GM13976 (cell line): ENCODE measurements at places on chromosomes 7 and 10.

- DNase-seq = no peak
Observed at GRCh38 chr7:47226696-47227095, 355.2 kb downstream of the TNS3 start.

DNA sequence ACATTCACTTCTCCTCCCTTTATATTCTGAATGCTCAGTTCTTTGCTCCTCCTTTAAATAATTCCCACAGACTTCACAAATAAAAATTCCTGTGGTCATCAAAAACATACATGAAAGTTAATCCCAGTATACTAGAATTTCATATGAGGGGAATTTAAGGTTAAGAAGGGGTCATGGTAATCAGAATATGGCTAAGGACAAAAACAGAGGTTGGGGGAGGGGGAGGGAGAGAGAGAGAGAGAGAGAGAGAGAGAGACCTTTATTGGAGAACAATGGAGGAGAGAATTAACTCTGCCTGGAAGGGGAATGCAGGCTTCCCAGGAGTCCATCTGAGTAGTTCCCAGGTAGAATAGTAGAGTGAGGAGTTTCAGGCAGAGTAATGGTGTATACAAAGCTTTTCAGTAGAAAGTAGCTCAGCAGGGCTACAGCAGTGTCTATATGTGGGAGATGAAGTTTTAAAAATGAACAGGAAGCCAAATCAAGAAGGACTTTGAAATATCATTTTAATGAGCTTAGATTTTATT lies 5.2 kb upstream of the CUBN start:
- DNase-seq = no peak

- no peak for DNase-seq
Observed at GRCh38 chr10:22333167-22333974, 11.9 kb upstream of the SPAG6 start.

DNA sequence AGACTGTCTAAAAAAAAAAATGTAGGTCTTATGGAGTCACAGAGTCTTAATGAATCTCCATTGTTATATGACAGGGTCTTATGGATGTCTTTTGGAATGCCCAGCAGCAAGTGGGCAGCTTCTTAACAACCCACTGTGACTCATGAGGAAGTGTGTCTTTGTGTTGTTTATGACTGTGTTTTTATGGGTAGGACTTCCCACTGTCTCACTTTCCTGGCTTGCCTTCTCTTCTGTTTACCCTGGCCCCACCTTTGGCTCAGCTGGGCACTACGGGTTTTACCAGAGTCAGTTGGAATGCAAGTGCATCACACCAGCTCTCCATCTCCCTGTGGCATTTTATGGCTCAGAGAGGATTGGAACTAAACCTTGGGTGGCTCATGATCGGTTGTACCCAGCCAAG lies 580.5 kb downstream of the AUTS2 start:
- DNase-seq = no peak

GRCh38 chr7:95672434-95672833 lies 76.1 kb upstream of the PDK4 start:
- DNase-seq = no peak

DNA sequence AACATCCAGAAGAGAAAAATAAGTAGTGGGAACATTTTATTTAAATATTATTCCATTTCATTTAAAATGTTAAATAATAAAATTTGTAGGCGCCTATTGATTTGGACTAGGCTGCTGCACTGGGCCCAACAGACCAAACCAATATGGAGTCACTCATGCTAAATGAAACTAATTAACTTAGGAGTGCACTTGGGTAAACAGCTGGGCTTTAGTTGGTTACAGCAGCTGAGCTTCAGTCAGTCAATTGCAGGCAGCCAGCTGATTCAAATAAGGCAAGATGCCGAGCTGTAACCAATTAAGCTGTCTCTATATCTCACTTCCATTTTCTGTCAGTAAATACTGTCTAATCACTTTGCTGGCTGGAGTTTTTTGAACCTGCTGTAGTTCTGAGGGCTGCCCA lies 102.1 kb upstream of the WDR11 start:
- DNase-seq = no peak

- DNase-seq = no peak
Observed at GRCh38 chr10:121338206-121338980, 259.9 kb downstream of the FGFR2 start.

DNA sequence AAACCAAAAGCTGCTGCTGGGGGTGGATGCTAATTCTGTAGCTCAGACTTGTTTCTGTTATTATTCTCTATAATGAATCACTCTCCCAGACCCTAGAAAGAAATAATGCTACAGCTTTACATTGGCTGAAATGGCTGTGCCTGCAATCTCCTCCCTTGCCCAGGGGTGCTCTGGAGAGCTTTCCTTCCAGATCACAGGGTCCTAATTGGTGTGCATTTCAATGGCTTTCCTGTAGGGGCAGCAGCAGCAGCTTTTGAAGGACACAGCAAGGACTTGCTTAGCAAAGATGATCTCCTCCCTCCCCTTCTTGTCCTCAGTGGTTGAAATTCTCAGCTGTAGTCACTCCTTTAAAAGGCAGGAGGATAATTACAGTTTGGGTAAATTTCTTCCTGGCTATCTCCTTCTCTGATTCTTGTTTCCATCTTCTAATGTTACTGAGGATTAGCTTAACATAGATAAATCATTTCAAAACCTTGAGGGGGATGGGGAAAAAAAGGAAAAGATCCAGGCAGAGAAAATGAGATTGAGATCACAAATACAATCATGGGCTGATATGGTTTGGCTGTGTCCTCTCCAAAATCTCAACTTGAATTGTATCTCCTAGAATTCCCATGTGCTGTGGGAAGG lies 120.2 kb upstream of the CTTNBP2 start:
- peak; percentile 30 for DNase-seq

- no peak for DNase-seq
Observed at GRCh38 chr10:44278837-44279324, 106.0 kb downstream of the CXCL12 start.

DNA sequence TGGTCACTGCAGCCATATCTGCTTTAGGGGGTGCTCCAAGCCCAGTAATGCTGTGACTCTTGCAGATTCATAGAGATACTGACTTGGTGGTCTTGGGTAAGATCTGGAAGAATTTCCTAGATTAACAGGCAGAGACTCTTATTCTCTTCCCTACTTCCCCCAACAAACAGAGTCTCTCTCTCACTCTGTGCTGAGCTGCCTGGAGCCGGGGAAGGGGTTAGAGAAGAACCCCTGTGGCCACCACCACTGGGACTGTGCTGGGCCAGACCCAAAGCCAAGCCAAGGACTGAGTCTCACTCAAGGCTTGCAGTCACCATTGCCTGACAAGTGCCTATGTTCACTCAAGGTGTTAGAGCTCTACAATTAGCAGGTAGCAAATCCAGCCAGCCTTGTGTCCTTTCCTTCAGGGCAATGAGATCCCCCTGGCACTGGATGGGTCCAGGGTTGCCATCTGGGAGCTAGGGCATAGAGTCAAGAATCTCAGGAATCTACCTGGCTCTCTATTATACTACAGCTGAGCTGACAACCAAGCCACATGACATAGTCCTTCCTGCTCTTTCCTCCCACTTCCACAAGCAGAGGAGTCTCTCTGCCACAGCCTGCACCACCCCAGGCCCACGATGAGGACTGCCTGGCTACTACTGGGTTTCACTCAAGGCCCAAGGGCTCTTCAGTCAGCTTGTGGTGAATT lies 41.4 kb upstream of the TECTB start:
- DNase-seq = no peak

GRCh38 chr10:118955951-118956801 lies 73.3 kb upstream of the NANOS1 start:
- peak; percentile 6 for DNase-seq

DNA sequence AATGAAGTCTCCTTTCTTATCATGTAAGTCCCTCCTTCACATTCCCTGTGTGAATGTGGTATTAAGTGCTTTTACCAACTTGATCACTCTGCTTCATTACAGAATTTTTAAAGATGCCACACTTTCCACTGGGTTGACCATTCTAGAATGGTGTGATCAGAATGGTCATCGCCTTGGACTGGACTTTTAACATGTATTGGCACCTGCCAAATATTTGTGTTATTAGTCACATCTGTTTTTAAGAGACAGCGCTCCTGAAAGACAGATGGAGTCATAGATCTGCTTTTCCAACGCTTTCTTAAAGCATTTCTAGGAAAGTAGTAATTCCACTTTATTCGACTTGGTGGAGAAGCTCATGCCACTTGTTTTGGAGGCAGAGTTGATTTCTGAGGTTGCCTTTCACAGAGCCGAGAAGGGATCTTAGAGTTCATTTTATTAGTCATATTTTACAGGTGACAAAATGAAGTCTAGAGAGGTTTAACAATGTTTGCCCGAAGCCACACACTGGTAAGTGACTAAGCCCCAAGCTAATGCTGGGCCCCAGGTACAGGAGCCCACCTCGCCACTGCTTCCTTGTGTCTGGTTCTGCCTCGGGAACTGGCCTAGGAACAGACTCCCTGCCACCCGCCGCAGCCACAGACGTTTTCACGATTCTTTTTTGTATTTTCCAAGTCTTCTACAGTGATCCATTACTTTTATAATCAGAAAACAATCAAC lies 10.4 kb upstream of the BAMBI start:
- no peak for DNase-seq

DNA sequence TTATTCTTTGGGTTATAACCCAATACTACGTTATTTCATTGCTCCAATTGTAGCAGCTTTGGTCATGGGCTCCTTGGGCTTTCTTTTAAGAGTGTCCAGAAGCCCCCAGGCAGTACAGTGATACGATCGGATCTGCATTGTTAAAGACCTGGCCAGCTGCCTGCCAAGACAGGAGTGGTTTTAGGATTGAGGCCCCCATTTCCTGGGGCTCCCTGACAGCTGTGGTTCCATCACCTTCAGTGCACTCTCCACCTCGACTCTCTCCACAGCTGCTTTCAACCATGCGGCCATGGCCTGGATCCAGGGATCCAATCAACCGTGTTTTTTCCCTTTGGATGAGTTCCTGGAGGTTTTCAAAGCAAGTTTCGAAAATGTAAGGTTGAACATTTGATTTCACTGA lies 123.4 kb upstream of the BTBD16 start:
- DNase-seq = no peak

GRCh38 chr10:79203014-79203644 lies 134.4 kb downstream of the ZMIZ1 start:
- DNase-seq = no peak

GRCh38 chr7:82810558-82811259 lies 352.0 kb downstream of the PCLO start:
- DNase-seq = peak; percentile 13

DNA sequence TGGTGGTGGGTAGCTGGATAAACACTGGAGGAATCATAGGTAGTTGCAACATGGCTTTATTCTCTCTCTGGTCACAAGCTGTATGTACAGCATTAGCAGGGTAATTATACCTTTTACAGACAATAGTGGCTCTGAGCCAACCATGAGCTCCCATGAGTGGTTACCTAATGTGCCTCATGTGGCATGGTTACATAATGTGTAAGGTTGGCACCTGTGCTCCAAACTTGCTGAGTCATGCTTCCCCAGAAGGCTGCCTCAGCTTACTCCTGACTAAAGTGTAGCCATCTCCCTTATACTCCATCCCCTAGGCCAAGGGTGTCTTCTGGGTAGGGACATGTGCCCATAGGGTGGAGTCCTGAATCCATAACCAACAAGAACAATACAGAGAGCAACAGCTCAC lies 345.3 kb upstream of the SEMA3C start:
- no peak for DNase-seq

GRCh38 chr7:146713934-146714333 lies 597.3 kb downstream of the CNTNAP2 start:
- DNase-seq = no peak

- no peak for DNase-seq
Observed at GRCh38 chr10:14243221-14243620, 87.5 kb downstream of the FRMD4A start.

- DNase-seq = no peak
Observed at GRCh38 chr10:14971867-14972448, 12.8 kb downstream of the MEIG1 start.

DNA sequence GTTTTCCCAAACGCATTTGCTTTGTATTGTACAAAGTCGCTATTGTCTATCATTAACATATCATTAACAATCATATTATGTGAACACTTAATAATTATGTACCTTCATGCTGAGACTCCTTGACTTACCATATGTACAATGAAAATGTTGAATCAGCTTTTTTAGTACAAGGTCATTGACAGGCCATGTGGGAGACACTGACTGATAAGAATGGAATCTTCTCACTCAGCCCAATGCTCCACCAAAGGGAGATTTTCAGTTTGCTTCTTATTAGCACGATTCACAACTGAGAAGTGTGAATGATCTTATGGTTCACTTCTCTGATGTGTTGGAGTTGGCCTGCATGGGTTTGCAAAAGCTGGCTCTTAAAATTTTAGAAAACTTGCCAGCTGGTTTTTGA lies 253.5 kb upstream of the TEX47 start:
- no peak for DNase-seq

DNA sequence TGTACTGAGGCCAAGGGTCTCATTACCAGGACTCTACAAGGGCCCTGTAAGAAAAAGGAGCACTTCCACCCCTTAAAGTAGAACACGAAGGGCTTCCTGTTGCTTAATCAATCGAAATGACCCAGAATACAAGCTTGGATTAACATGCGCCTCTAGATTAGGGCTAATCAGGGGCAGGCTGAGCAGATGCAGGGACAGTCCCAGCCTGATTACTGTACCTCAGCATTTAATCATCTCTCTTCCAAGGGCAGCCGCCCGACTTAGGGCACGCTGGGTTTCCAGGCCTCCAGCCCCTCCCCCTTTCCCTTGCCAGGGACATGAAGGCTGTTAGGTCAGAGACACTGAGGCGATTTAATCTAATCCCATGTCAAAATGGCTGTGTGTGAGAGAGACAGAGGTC lies 138.6 kb downstream of the NRF1 start:
- DNase-seq = no peak

GRCh38 chr10:33524966-33525365 lies 190.5 kb upstream of the NRP1 start:
- DNase-seq = no peak

- DNase-seq = no peak
Observed at GRCh38 chr10:71290806-71291527, 28.1 kb upstream of the SLC29A3 start.

DNA sequence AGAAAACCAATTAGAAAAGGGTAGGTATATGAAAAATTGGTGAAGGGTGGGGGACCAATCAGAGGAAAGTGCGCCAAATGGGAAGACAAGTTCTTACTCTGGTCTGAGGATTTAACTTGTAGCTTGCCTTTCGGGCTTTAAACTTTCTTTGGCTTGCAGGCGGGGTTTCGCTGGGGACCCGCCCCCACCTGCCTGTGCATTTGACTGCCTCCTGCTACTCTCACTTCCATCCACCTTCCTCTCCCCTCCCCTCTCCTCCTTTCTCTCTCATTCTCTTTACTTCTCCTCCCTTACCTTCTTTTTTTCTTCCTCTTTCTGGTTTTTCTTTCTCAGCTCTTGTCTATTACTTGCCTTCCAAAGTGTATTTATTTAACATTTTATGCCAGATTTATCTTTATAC lies 278.8 kb downstream of the DNAJB9 start:
- DNase-seq = no peak

- no peak for DNase-seq
Observed at GRCh38 chr10:122220736-122221135, 50.4 kb upstream of the BTBD16 start.

DNA sequence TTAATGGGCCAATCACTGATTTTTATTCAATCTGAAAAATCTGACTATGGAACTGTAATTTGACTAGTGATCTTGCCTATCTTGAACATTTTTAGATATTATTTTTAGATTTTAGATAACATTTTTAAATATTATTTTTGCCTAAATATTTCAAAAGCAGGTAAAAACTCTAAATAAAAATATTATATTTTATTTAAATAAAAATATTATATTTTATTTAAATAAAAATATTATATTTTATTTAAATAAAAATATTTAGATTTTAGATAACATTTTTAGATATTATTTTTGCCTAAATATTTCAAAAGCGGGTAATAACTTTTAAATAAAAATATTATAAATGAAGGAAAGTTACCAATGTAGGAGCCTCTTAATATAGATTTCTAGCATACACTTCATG lies 187.8 kb downstream of the PHF14 start:
- DNase-seq = no peak

GRCh38 chr10:131733596-131733995 lies 167.2 kb upstream of the PPP2R2D start:
- DNase-seq = no peak
